Activated naive CD4-positive, alpha-beta T cell treated with anti-CD3 and anti-CD28 coated beads, Interleukin-2, amount 50 U/mL, for 16 hours (primary cell): ENCODE measurements at places on chromosomes 1 and 21.

GRCh38 chr1:47190509-47190855 lies 646 bp upstream of the PDZK1IP1 start:
- no peak for DNase-seq

- DNase-seq, result no peak
These were observed 345.3 kb downstream of the MATN1 start for GRCh38 chr1:30378003-30378596.

GRCh38 chr1:230250666-230251065 lies 175.5 kb downstream of the PGBD5 start:
- no peak for DNase-seq

DNA sequence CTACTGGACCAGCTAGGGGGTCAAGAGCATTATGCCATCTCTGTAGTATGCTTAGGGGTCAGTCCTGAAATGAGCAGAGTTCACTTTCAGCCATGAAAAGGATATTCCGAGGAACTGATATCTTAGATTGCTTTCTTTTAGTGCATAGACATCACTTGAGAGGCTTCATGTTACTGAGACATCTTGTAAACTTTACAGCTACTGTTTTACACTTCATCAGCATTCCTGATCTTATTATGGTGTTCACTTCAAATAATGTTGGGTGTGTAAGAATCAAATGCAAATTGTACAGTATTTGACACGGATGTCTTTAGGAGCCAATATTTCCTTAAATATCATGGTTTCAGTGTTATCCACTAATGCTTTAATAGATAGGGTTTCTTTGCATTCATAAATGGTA lies 22.4 kb upstream of the CLDN14 start:
- no peak for DNase-seq

DNA sequence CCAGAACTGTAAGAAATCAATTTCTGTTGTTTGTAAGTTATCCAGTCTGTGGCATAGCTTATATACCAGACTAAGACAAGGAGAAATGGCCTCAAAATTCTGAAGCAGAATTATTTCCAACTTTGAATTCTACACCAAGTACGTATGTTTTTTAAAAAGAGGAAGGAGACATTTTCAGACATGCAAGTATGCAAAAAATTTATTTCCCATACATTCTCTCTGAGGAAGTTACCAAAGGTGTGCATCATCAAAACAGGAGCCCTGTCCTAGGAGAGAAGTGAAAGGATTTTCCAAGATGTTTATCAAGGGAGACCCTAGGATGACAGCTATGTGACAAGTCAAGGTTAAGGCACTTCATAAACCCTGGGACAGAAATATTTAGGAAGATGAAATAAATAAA lies 49.3 kb upstream of the RABGAP1L start:
- DNase-seq, result no peak
